ENCODE measurements at places on chromosomes 3 and 15.

GRCh38 chr3:141625506-141625905 is 112.6 kb upstream of the RNF7 start:
- no peak for DNase-seq

- DNase-seq: no peak
Measured at GRCh38 chr3:62621925-62622324, 248.6 kb upstream of the FEZF2 start.

DNA sequence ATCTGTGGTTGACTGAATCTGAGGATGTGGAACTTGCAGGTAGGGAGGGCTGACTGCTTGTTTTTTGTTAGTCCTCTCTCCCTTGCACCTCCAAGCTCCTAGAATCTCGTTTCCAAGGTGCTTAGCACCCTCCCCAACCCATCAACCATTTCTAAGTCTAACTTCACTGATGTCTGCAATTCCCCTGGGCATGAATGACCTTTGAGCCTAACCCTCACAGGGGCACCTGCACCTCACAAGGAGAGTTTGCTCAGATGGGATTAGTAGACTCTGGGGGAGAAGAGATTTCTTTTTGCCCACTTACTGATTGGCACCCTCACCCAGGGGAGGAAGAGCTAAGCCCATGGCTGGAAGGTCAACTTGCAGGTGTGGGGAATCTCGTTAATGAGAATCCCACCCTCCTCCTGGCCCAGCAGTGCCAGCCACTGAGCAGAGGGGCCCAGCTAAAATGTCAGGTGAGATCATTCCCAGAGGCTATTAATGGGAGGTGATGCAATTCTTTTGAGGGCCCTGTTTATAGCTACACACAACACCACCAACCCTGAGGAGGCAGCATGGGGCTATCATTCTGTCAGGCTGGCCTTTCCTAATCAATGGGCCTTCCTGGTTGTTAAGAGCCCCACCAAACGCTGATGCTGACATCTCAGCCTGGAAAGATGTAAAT is 81.6 kb upstream of the HERC1 start:
- DNase-seq: no peak

- no peak for DNase-seq
Measured at GRCh38 chr15:63107895-63108546, 13.6 kb upstream of the LACTB start.

- DNase-seq: no peak
Measured at GRCh38 chr3:60932643-60933042, 318.6 kb downstream of the FHIT start.

- no peak for DNase-seq
Measured at GRCh38 chr3:27431116-27431515, 53.1 kb downstream of the SLC4A7 start.

DNA sequence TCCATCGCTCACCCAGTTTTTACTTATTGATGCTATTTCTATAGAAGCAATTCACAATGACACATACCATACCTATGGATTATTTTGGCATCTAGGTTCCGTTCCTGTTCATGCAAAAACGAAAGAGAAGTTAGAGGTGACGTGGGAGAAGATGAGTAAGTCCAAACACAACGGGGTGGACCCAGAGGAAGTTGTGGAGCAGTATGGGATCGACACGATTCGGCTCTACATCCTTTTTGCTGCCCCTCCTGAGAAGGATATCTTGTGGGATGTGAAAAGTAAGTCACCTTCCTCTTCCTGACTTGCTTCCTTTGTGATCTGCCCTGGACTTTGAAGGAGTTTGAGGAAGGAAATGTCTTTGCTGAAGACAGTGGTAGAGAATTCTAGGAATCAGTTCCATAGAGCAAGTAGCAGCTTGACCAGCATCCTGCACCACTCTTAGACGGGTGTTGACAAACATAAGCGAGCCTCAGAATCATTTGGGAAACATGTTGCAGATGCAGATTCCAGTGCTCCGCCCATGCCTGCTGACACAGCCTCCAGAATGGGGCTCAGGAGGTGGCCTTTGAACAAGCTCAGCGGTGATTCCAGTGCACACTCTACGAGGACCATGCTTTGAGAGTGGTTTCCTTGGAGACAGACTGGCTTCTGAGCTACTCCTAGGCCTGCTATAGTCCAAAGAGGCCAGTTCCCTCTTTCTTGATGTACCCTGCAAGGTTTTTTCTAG is 78.4 kb upstream of the LIMD1 start:
- DNase-seq: no peak

GRCh38 chr3:39254806-39255449 is 24.9 kb downstream of the CX3CR1 start:
- DNase-seq: no peak

GRCh38 chr3:146537603-146538002 is 6.8 kb downstream of the PLSCR1 start:
- no peak for DNase-seq

GRCh38 chr3:176988795-176989194 is 208.5 kb downstream of the TBL1XR1 start:
- no peak for DNase-seq

- no peak for DNase-seq
Measured at GRCh38 chr3:14783480-14784086, 35.2 kb upstream of the FGD5 start.

DNA sequence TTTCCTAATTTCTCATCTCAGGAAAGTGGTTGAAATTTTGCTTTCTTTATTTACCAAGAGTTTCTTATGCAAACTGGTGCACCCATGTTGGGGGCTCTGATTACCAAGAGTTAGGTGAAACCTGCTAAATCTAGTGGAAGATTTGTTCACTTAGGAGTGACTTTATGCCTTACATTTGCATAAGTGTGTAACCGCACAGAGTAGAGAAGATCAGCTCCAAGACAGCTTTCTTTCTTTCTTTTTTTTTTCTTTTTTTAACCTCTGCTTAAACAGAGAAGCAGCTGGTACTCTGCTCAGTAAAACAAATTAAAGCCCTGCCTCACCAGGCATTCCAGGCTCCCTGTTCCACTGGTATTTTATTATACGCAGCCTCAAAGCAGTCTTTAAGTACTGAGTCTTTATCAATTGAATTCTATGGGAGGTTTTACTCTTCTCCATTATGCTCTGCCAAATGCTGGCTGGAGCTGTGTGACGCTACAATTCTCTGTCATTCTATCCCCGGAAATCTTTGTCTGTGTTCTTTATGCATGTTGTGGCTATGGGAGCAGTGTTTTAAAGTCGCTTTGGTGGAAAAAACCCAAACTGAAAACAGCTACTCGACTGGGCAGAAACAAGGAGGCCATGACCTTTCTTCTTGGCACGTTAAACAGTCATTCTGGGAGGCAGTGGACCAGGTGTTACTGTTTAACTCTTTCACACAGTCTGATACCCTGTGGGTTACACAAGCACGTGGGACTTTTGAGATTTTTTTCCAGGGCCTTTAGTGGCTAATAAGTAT is 55.2 kb upstream of the GBE1 start:
- no peak for DNase-seq

GRCh38 chr3:167884481-167884880 is 149.0 kb downstream of the SERPINI1 start:
- no peak for DNase-seq

DNA sequence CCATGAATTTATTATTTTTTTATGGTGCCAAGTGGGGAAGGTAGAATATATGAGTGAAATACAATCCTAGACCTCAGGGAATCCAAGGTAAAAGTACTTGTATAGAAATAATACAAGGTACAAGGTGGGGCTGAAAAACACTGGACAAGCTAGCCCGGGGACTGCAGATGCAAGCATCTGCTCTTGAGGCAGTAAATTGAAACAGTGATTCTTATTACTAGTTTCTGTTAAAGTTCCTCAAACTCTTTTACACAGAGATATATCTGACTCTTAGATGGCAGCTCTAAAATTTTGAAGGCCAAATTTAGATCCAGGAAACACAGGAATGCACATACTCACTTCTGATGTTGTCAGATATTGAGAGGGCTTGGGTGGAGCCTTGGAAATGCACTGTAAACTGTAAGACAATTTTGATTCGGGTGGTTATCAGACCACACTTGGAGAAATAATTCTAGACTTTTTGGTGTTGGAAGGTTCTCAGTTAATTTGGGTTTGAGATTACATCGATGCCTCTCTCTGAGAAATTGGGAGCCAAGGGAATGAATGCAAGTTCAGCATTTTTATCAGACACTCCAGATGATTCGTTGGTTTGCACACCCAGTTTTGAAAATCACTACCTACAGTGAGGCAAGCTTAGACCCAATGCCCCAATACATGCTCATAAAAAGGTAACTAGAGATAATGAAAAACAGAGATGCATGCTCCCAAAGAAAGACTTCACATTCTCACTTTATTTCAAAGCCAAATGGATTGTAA is 7.3 kb downstream of the TP63 start:
- DNase-seq: no peak

DNA sequence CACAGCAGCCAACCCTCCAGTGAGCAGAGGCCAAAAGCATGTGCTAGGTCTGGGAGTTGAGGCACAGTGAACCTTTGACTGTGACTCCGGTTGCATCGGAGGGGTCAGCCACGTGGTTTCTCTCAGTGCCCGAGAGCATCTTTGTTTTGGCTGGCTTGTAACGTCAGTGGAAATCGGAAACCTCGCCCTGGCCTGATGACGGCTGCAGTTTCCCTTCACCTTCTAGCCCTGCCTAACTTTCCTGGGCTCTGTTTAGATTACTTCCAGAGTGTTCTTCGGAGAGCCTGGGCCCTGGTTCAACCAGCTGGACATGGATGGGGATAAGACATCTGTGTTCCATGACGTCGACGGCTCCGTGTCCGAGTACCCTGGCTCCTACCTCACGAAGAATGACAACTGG is 56.6 kb downstream of the MESD start:
- DNase-seq: no peak

GRCh38 chr3:179688850-179689249 is 36.0 kb downstream of the USP13 start:
- DNase-seq: no peak

DNA sequence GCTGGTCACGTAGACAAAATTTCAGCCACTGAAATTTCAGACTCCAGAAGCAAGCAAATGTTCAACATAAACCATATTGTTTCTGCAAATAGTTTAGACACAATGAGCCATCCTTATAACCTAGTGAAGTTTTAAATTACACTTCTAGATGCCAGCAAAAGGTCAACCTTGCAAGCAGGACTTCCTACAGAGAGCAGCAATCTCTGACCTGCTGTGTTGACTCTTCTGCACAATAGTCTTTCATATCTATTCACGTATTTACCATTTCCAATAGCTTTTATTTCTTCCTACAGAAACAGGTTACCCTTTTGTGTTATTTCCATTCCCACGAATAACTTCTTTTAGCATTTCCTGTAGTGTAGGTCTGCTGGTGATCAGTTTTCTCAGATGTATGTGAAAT is 10.6 kb downstream of the LMLN start:
- no peak for DNase-seq

- no peak for DNase-seq
Measured at GRCh38 chr3:129276385-129276784, 2.3 kb upstream of the HMCES start.

- no peak for DNase-seq
Measured at GRCh38 chr15:82128401-82129148, 82.8 kb upstream of the MEX3B start.

DNA sequence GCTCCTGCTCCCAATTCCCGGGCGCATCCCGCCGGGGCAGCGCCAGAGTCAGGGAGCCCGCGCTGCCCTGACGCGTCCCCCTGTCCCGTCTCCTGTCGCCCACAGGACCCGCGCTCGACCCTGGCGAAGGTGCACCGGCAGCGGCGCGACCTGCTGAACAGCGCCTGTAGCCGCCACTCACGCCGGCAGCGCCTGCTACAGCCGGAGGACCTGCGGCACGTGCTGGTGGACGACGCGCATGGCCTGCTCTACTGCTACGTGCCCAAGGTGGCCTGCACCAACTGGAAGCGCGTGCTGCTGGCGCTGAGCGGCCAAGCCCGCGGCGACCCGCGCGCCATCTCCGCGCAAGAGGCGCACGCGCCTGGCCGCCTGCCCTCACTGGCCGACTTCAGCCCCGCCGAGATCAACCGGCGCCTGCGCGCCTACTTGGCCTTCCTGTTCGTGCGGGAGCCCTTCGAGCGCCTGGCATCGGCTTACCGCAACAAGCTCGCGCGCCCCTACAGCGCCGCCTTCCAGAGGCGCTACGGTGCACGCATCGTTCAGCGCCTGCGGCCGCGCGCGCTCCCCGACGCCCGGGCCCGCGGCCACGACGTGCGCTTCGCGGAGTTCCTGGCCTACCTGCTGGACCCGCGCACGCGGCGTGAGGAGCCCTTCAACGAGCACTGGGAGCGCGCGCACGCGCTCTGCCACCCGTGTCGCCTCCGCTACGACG is 16.9 kb downstream of the C3orf22 start:
- no peak for DNase-seq

DNA sequence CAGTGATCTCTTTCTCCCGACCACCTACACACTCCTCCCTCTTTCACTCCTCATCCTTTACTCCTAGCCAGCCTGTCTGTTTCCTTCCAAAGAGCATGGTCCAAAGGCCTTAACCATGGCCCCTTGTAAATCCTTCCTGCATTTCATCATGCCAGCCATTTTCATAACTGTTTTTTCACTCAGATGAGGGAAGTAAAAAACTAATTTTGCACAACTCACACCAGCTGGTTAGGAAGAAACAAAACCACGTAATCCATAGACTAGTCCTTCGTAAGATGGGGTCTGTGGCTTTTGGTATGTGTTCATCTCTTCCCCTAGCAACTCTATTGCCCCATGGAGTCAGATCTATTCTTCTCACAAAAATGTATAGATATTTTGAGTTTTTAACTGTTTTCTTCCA is 187.8 kb downstream of the SHOX2 start:
- DNase-seq: no peak

- no peak for DNase-seq
Measured at GRCh38 chr3:125154800-125155269, 57.7 kb downstream of the SLC12A8 start.

DNA sequence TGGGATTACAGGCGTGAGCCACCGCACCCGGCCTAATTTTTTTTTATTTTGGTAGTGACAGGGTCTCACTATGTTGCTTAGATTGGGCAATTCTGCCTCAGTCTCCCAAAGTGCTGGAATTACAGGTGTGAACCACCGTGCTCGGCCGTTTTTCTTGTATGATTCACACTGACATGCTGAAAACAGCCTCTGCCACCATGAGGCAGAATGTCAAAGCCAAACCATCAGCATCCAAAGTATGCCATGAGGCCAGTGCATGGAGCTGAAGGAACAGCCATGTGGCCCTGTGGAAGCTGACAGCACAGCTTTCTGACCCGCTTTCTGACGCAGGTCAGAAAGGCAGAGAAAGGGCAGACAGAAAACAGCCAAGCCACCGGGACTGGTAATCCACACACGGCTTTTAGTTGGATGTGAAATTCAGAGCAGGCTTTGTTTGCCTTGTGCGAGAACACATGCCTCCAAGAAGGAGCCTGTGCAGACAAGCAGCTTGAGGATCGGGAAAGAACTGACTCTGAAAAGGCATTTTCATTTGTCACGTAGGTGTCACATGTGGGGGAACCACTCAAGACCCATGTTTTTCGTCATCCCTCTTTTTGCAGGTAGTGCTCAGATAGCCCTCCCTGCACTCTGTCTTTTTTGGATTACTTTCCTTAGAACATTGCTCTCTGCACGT is 25.1 kb downstream of the XYLB start:
- no peak for DNase-seq

All from stimulated activated CD8-positive, alpha-beta memory T cell treated with anti-CD3 and anti-CD28 coated beads, Interleukin-2, amount 100 ng/mL, for 48 hours (primary cell).